ENCODE measurements at places on chromosomes 7 and 10.
A peak's percentile ranks its signal among the peaks of the same experiment; 100 is the strongest.

DNA sequence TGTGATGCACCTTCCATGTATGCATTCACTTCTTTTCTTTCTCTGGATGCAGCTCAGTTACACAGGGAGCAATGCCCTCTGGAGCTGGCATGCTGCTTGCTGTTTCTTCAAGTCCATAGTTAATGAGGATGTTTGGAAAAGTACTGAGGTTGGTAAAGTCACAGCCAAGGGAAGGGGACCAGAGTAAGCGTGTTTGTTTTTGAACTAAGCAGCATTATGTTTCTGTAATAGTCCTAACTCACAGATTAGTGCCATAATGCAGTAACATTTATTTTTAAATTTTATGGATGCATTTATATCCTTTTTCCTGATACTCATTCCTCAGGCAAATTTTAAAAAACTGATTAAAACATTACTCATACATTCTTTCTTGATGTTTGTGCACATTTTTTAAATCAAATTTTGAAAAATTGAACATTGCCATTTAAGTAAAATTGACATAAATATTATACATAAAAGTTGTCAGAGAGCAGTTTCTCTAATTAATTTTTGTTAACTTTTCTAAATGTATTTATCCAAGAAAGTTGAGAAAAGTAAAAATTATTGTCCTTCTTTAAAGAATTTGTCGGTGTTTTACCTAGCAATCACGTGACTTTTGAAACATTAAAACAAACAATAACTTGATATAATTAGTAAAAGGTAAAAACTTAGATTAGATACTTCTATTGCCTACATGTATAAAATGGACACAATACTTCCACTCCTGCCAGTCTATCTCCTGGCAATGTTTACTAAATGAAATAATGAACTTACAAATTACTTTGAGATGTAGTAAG, 659.6 kb upstream of the ANKRD30A start:
- no peak for DNase-seq

DNA sequence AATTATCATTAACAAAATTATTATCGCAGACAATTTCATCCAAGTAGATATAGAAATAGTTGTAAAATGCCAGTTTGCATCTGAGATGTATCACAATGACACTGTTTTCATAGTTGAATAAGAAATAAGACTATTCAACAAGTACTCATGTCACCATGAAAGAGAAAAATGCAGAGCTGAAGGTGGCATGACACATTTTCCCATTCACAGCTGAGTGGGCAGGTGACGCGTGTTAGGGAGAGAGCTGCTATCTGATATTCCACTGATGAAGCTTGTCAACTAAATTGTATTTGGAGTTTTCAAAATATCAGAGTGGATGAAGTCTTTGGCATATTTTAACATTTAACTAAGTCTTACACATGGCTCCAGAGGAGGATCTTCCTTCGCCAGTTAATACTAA, 70.3 kb upstream of the HDAC9 start:
- no peak for DNase-seq

DNA sequence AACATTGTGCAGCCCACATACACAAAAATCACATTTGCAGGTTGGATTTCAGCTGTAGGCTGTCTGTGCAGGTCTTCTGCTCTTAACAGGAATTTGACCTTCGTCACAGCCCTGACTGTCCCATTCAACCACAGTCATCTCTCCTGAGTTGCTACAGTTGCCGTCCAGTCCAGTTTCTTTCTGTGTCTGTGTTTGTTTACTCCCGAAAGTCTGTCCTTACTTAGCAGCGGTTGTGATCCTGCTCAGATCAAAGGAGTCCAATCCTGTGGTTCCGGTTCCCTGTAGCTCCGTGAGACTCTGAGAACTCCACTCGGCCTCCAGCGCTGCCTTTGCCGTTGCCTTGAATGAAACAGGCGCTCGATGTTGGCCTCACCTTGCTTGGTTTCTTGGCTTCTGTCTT, 111.6 kb upstream of the GATA3 start:
- DNase-seq: no peak

DNA sequence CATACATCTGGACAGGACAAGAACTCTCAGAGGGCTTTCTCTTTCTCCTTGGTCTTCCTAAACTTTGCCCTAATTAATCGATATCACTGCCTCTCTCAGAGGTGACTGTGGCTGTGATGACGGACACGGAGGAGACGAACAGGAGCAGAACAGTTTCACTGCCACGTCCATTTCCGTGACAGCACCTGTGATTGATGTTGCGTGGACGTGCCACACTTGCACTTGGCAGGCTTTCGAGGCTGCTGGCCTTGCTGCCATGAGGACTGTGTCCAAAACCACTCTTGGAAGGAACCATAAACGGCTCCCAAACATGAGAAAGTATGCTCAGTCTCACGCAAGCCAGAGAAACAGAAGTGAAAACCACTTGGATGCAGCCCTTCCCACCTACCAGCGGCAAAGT, 308.1 kb downstream of the DNAJB6 start:
- no peak for DNase-seq

DNA sequence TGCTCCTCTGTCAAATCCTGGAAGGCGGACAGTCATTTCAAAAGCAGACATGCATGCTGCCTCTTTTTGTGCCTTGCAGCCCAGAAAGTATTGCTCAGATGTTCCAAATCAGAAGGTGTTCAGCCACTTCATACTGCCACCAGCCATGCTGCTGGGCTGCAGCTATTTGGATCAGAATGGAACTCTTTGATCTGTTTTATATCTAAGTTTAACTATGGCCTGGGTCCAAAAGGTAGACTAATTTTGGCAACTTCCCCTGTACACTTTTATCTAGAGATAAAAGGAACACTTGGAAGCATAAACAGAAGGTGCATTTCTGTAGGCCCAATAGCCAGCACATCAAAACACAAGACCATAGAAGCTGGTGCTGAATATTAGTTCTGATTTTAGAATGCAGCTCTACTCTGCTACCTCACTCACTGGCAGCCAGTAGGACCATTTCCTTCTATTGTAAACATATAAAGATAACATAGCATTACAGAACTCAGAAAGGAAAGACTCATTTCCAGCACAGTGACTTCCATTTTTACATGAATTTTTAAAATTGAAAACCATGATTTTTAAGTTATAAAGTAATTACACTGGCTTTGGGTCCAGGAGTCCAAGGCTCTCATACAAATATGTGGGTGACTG, 143.1 kb upstream of the CAV2 start:
- no peak for DNase-seq

DNA sequence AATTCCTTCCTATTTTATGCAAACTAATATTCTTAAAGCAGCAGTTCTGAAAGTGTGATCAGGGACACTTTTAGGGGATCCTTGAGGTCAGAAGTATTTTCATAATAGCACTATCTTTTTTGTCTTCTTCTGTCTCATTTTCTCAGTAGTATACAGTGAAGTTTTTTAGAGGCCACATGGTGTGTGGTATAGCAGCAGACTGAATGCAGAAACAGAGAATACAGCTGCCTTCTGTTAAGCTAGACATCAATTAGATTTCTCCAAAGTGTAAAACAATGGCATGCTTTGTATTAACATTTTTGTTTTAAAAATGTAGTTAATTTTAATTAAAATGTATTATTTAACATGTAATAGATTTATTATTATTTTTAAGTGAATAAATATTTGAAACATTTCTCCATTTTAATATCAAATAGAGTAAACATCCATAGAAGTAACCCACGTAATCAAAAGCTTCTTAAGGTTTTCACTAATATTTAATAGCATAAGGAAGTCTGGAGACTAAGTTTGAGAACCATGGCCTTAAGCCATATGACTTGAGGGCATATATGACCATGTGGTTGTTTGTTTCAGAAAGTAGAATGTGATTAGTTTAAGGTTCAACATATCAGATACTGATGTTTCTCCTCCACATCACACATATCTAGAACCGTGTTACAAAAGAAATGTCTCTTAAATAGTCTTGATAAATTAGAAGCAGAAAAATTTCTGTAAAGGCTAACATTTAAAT, 94.0 kb downstream of the PRKG1 start:
- DNase-seq: no peak

DNA sequence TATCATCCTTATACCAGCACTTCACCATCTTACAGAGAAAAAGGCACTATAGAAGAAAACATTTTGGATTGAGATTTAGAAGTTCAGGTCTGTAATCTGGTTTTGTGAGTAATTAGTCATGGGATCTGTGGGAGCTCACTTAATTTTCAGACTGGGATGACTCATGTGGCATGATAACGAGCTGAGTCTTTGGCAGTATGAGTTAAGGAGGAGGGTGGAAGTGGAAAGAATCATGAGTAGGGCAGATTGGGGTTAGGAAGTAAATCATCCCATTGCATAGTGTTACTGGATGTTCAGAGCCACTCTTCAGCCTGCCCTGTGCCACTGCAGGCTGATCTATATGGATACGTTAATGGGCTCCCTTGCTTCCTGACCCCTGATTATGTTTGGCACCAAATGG, 64.9 kb downstream of the ZNF92 start:
- DNase-seq: peak; percentile 45

GRCh38 chr10:34281661-34282582, 533.2 kb downstream of the PARD3 start:
- no peak for DNase-seq

DNA sequence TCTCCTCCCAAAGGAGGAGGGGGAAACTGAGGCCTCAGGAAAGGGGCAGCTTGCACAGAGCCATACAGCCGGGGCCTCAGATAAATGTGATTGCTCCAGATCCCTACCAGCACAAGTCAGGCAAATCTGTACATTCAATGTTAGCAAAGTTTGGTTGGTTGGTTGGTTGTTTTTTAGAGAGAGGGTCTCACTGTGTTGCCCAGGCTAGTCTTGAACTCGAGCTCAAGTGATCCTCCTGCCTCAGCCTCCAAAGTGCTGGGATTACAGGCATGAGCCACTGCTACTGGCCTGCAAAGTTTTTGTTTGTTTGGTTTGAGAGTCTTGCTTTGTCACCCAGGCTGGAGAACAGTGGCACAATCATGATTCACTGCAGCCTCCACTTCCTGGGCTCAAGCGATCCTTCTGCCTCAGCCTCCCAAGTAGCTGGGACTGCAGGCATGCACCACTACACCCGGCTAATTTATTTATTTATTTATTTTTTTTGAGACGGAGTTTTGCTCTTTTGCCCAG, 30.0 kb upstream of the TNRC18 start:
- no peak for DNase-seq

- no peak for DNase-seq
Measured at GRCh38 chr10:81575036-81575435, 300.0 kb upstream of the NRG3 start.

DNA sequence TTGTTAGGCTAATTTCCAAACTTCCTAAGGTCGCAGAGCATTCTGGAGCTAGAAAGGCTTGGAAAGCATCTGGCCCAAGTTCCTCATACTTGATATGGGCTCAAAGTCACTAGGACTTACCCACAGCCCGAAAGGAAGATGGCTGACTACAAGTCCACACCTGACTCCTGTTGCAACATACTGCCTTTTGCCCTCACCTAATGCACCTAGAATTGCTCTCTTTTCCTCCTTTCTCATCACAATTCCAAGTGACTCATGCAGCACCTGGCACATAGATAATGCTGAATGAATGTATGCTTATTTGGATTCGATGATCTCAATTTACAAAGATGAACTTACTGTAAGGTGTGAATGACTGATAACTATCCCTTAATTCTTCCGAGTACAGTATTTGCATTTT, 131.5 kb downstream of the SORBS1 start:
- peak; percentile 95 for DNase-seq

GRCh38 chr7:156080596-156080995, 268.3 kb upstream of the SHH start:
- no peak for DNase-seq

DNA sequence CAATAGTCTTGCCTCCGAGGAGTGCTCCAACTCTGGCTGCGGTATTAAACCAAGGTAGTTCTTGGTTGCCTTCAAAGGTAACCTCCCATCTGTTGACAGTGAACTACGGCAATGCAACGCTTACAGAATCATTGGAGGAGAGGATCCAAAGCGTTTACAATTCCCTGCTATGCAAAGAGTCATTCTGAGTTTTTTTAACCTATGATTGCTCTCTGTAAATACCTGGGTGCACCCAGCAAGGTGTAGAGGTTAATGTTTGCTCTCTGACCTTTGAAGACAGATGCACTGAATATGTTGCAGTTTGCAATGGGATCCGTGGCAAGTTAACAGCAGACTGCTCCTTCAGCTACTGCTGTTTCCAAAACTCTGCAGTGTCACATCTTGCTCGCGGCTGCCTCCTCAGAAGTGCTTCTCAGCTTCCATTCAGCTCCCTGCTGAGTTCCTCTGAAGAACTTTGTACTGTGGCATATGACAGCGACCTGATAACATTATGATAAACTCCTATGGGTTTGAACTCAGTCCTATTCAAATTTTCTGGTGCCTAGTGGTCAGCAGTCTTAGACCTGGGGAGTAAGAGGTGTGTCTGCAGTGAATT, 29.0 kb downstream of the KIAA1217 start:
- DNase-seq: no peak

- no peak for DNase-seq
Measured at GRCh38 chr10:100528123-100528886, 1.4 kb downstream of the NDUFB8 start.

GRCh38 chr7:92634924-92635519, 44.8 kb upstream of the FAM133B start:
- DNase-seq: no peak

DNA sequence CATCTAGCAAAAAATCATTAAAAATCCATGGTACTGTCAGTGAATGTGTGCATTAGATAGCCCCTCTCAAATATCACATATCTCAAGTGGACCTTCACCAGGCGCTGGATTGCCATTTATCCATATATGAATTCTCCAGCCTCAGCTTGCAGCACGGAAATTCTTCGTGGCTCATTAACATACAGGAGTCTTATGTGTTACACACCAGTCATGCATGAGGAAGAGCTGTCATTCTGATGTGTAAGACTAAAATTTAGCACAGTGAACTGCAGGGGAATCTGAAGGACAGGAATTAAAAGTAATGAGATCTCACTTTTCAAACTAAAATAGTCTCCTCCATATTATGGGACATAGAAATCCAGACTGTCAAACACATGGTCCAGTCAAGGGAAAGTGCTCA, 542.4 kb upstream of the DPP6 start:
- no peak for DNase-seq

DNA sequence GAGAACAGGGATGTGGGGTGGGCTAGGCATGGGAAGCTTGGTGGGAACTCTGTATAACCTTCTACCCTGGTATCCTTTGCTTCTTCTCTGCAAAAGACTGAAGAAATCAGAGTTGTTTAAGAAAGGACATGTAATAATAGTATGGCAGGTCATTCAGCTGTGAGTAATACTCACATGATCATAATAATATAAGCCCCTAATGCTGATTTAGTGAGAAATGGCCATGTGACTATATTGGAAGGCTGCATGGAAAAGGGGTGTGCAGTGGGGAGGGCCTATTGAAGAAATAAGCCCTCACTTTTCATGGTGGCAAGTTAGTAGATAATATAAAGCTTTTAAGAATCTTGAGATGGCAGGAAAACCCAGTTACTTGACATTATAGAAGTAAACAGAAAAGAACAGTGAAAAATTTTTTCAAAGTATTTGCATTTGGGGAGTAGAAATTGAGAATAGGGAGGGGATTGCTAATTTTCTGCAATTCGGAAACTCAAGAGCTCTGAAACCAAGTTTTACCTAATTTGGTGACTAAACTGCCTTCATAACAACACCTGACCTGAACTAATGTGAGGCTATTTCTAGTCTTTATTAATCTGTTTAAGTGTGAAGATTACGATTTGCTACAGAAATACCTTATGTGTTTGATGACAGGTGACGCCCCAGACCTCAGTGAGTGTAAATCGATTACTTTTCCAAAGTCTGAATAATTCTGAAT, 44.4 kb downstream of the ATXN7L1 start:
- no peak for DNase-seq
